ENCODE measurements at places on chromosomes 4 and X.

DNA sequence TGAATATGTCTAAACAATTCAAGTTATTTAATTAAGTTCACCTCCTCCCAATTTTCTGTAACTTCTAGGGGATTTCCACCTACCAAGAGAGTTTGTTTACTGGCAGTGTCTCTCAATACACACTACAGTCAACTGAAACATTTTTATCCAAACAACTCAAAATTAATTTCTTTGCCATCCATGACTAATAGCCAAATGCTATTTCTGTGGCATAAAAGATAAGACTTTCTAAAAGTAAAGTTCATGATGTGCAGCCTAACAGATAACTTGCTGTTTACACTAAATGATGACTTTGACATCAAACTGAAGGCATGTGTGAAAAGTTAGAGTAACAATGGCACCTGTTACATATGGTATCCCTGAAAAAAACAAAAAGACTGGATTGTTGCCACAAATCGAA, 7.3 kb downstream of the TAB3 start:
- no peak for DNase-seq

GRCh38 chr4:78061939-78062570, 4.9 kb downstream of the FRAS1 start:
- DNase-seq: no peak

DNA sequence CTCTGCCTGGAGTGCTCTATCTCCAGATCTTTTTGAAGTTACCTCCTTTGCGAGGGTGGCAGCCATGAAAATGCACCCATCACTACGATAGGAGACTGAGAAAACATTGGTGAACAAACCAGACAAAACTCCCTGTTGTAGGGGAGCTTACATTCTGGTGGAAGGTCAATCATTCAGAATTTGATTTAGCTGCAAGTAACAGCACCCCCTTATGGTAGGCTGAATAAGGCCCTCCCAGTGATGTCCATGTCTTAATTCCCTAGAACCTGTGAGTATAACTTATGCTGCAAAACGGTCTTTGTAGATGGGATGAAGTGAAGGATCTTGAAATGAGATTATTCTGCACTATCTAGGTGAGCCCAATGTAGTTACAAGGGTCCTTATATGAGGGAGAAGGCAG, 5.6 kb upstream of the TEC start:
- DNase-seq: no peak

DNA sequence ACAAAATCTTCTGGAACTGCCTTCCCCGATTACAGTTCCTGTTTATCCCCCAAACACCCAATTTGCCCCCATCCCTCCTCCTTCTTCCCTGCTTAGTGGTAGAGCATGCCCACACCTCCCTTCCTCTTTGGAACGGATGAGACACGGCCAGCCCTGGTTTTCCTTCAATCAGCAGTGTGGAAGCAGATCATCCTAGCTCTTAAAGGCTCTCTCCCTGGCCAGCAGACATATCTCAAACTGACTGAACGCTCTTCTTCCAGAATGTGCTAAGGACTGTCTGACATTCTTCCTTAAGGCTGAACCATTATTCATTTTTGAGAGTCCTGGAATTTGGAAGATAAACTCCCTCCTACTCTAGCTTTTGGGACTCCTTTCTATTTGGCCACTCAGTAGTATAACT, 161.1 kb downstream of the TRIML1 start:
- DNase-seq: no peak

DNA sequence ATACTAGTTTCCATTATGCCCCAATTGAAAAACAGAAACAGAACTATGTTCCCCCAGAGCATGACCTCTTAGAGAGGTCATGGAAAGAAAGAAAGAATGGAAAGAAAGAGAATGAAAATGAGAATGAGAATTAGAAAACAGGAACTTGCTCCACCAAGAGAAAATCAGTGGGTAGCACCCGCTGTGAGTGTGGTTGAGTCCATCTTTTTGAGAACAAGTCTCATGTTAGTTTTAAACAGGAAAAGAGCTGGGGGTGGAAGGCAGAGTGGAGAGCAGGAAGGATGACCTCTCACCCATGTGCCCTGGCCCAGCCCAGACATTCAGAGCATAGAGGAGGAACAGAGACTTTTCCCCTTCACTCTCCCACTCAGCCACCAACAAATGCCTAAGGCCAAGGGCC, 4.9 kb downstream of the GSX2 start:
- DNase-seq: no peak

- DNase-seq: no peak
Observed at GRCh38 chr4:150855981-150856510, 159.0 kb downstream of the LRBA start.

DNA sequence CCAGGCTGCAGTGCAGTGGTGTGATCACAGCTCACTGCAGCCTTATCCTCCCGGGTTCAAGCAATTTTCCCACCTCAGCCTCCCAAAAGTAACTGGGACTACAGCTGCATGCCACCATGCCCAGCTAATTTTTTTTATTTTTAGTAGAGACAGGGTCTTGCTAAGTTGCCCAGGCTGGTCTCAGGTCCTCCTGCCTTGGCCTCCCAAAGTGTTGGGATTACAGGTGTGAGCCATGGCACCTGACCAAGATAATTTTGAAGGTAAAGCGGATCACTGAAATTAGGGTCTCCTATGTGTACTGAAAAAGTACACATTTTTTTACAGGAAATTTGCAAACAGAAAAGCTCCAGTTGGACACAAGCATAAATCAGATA, 4.8 kb downstream of the SAT1 start:
- DNase-seq: no peak
